ENCODE measurements at places on chromosomes 7 and 10.

GRCh38 chr10:83089335-83089734, 1050.0 kb upstream of the GHITM start:
- no peaks in the 10 kb centered on the region for H3K36me3 ChIP-seq
- H3K27ac ChIP-seq, result no peak overlapping the region
- H3K4me3 ChIP-seq, result no peak overlapping the region
- no peaks in the 10 kb centered on the region for H3K4me1 ChIP-seq
- no peaks in the 10 kb centered on the region for H3K27me3 ChIP-seq
- DNase-seq, result no peak

DNA sequence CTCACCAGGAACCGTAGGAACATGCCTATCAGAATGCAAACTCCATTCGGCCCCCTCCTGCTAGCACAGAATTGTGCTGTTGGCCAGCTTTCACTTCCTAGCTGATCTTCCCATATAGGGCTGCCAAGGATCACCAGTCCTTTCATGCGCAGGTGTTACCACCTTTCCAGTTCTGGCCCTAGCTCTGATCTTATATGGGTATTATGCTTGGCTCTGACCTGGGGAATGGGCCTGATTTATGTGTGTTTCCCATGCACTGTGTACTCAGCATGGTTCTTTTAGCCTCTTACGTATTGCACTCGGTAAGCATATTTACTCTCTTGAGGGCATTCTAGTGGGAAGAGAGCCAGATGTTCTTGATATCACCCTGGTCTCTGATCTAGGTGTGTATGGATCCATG, 11.1 kb downstream of the SLC35G1 start:
- DNase-seq, result no peak
- peaks cover 7% of the 10 kb centered on the region for H3K36me3 ChIP-seq
- no peak overlapping the region for H3K27ac ChIP-seq
- no peak overlapping the region for H3K4me3 ChIP-seq
- H3K4me1 ChIP-seq, result no peaks in the 10 kb centered on the region

GRCh38 chr10:23892296-23892695, 316.6 kb upstream of the KIAA1217 start:
- peaks cover 6% of the 10 kb centered on the region for H3K4me1 ChIP-seq
- no peaks in the 10 kb centered on the region for H3K36me3 ChIP-seq
- no peak overlapping the region for H3K4me3 ChIP-seq
- H3K27ac ChIP-seq, result no peak overlapping the region
- H3K27me3 ChIP-seq, result no peaks in the 10 kb centered on the region
- no peak for DNase-seq

GRCh38 chr10:60914690-60915141, 29.3 kb downstream of the RHOBTB1 start:
- no peaks in the 10 kb centered on the region for H3K27me3 ChIP-seq
- no peaks in the 10 kb centered on the region for H3K4me1 ChIP-seq
- no peak overlapping the region for H3K27ac ChIP-seq
- no peak overlapping the region for H3K4me3 ChIP-seq
- no peak for DNase-seq

GRCh38 chr10:61899663-61899996, 1.9 kb upstream of the ARID5B start:
- no peaks in the 10 kb centered on the region for H3K36me3 ChIP-seq
- H3K4me3 ChIP-seq, result peak overlapping the region; percentile 87
- no peak overlapping the region for H3K27ac ChIP-seq
- no peak for DNase-seq

GRCh38 chr7:6252341-6252746, 20.1 kb downstream of the CYTH3 start:
- peaks cover 36% of the 10 kb centered on the region for H3K27me3 ChIP-seq
- DNase-seq, result no peak
- H3K4me3 ChIP-seq, result no peak overlapping the region
- peaks cover 15% of the 10 kb centered on the region for H3K4me1 ChIP-seq

- no peak overlapping the region for H3K27ac ChIP-seq
- no peak for DNase-seq
- no peak overlapping the region for H3K4me3 ChIP-seq
- no peaks in the 10 kb centered on the region for H3K27me3 ChIP-seq
- peaks cover 35% of the 10 kb centered on the region for H3K4me1 ChIP-seq
These were observed 61.8 kb downstream of the SHH start for GRCh38 chr7:155750255-155751125.

Data from progenitor cell of endocrine pancreas (in vitro differentiated cells).